ENCODE measurements at places on chromosomes 4 and X.

DNA sequence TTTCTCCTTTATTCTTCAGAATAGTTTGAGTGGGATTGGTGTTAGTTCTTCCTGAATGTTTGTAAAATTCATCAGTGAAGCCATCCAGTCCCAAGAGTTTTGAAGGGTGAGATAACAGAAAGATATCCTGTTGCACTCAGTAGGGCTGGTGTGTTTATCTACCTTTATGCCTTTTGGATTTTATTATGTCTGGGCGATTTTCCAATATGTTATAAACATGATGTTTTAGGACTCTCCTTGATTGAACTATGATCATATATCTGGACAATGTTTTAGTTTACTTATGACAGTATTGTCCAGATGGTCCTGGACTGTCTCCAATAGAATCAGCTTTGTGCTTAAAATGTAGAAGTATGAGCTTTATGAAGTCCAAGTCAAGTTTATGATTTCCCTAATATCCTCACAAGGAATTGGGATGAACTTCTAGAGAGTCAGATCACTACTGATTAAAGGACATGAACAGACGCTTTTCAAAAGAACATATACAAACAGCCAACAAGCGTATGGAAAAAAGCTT is 77.6 kb upstream of the ITM2A start:
- DNase-seq = no peak

DNA sequence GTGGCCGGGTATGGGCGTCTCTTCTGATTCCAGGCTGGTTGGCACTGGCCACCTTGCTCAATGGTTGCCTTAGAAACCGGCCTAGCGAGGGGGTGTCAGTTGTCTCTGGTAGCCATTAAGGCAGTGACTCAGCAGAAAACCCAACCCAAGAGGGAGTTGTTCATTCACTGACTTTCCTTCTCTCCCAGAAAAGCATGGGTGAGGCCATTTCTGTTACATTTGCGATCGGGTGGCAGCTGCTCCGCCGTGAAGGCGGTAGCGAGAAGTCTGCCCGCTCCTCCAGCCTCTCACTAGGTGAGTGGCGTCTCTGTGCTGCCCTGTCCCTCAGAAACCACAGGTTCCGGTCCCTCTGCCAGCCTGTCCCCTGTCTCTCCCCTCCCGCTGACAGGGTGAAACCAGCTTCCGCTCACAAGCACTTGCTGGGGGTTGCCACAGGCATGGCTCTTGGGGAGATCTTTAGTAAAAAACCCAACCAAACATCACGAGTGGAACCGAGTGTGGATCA is 17.4 kb downstream of the IRAK1 start:
- no peak for DNase-seq

DNA sequence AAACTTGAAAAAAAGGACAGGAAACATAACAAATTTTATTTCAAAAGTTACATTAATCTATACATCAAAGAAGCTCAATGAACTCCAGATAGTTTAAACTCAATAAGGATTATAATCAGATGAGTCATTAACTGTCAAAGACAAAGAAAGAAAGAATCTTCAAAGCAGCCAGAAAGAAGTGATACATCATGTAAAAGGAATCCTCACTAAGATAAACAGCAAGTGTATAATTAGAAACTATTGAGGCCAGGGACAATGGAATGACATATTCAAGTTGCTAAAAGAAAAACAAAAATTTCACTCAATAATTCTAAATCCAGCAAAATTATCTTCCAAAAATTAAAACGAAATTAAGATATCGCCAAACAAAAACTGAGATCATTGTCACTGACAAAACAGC is 161.6 kb upstream of the NWD2 start:
- no peak for DNase-seq

- DNase-seq = no peak
Measured at GRCh38 chrX:9557521-9557920, 92.7 kb downstream of the TBL1X start.

GRCh38 chrX:24285082-24285481 is 28.8 kb downstream of the SUPT20HL2 start:
- DNase-seq = no peak

DNA sequence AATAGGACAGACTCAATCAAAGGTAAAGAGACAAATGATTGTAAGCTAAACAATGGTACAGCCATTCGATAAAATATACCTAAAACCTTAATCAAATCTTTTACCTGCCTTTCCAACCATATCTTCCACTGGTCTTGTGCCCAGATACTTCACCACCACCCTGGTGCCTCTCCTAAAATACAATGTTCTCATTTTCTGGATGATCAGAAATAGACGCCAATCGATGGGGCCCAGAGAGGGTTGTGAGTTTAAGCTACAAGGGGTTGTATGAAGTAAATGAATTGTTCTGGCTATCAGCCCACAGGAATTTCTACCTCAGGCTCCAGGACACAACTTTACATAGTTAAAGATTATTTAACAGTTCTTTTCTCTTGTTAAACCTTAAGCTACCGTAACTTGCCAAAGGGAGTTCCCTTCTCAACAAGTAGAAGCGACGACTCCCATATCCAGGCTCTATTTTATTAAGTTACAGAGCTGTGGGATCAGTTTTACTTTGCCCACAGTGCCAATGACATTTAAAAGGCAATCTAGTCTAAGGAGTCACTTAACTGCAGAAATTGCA is 99.1 kb downstream of the CHRNA9 start:
- no peak for DNase-seq

DNA sequence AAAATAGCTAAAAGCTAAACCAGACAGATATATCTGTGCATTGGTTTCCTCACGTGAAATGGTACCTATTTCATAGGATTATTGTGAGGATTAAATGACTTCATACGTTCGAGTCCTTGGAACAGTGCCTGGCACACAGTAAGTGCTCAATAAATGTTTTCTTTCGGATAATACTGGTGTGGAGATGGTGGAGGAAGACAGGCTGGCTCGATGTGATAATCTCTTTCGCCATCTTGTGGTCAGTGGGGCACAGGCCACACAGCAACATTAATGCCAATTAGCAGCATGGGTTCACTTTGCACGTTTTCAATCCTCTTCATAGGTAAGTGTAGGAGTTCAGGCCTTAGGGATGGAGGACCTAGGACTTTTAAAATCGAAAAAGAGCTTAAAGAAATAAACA is 9.3 kb downstream of the PAGE4 start:
- DNase-seq = no peak

DNA sequence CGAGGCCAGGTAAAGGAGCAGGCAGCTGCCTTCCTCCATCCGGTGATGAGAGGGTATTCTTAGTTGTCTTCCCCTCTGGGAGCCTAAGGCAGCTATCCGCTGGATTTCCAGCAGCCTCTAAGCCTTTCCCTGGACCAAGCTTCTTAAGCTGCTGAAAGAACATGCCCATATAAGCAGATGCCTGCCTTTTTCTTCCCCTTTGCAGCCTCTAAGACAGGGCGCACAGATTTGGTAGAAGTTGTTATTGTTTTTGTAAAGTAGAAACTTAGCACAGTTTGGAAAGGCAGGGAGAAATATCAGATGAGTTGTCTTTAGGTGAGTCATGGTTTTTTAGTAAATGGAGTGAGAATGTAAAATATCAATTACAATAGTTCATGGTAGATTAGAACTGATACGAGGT is 210.8 kb downstream of the ARHGAP10 start:
- no peak for DNase-seq

DNA sequence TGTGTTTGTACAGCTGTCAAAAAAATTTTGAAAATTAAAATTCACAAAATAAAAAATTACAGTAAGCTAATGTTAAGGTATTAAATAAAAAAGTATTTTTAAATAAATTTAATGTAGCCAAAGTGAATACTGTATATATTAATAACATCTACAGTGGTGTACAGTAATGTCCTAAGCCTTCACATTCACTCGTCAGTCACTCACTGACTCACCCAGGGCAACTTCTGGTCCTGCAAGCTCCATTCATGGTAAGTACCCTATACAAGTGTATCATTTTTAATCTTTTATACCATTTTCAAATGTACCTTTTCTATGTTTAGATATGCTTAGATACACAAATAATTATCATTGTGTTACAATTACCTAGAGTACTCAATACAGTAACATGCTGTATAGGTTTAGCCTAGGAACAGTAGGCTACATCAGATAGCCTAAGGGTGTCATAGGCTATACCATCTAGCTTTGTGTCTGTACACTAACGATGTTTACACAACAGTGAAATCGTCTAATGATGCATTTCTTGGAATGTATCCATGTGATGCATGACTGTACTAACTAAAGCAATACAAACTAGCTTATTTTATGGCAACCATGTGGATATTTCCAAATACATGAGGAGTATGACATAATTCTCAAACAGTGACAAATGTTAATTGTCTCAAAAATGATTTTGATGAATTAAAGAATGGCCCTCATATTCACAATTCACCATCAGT is 13.7 kb downstream of the DDX60 start:
- DNase-seq = no peak

DNA sequence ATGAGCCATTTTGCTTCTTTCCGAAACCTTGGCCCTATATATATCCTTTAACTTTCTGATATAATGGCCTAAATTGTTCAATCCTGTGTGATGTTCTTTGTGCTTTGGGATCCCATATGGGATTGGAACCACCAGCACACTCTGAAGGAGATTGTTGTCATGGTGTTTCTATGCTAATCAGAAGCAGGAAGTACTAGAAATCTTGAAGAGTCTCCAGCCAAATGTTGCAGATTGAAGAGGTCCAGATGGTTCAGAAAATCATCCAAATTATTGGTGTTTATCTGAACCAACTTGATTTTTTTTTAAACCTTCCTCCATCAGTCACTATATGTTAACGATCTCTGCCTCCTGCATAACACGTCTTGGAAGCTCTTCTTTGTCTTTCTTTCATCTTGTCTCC is 72.8 kb downstream of the KIT start:
- no peak for DNase-seq

DNA sequence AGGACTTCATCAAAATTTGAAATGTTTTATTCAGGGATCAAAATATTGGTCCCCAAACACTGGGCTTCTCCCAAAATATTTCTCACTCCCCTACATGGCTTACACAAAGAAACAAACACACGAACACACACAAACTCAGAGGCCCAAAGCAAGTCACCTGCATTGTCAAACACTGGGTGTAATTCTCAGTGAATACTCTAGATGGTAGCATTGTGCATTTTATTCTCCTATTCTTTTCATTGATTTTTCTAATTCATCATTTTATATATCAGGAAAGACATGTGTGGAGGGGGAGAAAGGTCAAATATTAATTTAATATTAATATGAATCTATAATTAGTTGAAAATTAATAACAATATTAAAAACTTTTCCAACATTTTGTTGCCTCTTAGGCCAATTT is 72.3 kb upstream of the TNMD start:
- no peak for DNase-seq

DNA sequence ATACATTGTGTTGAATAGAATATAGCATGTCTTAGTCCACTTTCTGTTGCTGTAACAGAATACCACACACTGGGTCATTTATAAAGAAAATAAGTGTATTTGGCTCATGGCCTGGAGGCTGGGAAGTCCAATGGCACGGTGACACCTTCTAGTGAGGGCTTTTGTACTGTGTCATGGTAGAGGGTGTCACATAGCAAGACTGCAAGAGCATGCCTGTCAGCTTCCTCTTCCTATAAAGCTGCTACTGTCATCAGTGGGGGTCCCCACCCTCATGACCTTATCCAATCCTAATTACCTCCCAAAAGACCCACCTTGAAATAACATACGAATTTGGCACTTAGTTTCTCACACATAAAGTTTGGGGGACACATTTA is 193.2 kb downstream of the PTTG2 start:
- DNase-seq = no peak

- DNase-seq = no peak
Measured at GRCh38 chr4:69995526-69996016, at the start of gene STATH. Gene STATH, plus strand, starts transcription at chr4:69995966. Its CDS starts 2,472 bp downstream, at chr4:69998438.

DNA sequence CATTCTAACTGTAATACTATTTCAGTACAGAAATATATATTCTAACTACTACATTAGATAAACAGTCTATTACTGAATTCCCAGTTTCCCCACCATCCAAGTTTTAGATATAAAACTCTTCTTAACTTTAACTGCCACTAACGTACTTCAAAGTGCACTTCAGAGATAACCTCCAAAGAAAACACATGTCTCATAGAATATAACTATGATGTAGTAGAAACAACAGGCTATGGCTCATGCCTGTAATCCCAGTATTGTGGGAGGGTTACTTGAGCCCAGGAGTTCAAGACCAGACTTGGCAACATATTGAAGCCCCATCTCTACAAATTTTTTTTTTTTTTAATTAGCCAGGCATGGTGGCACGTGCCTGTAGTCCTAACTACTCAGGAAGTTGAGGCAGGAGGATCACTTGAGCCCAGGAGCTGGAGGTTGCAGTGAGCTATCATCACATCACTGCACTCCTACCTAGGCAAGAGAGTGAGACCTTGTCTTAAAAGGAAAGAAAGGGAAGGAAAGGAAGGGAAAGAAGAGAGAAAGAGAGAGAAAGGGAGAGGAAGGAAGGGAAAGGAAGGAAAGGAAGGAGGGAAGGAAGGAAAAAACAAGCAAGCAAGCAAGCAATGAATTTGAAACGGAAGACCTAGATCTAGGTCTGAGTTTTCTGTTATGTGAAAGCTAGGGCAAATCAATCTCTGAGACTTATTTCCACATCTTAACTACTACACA is 4.8 kb downstream of the HAUS3 start:
- DNase-seq = no peak

- no peak for DNase-seq
Measured at GRCh38 chr4:74112399-74113105, 13.6 kb upstream of the CXCL2 start.

- DNase-seq = no peak
Measured at GRCh38 chr4:113976741-113977525, 2.5 kb downstream of the ARSJ start.

DNA sequence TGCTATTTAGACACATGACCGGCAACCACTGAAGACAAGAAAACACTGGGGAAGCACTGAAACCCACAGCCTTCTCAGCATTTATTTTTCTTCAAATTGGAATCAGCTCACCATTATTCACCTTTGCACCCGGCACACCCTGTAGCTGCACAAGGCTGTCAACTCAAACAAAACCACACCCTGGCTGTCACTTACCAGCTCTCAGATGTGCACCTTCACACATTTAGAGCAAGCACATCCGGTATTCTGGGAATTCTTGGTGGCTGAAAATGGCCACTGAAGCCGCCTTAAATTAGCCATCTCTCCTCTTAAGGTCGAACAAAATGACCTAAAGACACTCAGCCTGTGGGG is 5.9 kb downstream of the ZFYVE28 start:
- DNase-seq = no peak

- DNase-seq = no peak
Measured at GRCh38 chr4:174365018-174365587, 81.4 kb downstream of the CEP44 start.

DNA sequence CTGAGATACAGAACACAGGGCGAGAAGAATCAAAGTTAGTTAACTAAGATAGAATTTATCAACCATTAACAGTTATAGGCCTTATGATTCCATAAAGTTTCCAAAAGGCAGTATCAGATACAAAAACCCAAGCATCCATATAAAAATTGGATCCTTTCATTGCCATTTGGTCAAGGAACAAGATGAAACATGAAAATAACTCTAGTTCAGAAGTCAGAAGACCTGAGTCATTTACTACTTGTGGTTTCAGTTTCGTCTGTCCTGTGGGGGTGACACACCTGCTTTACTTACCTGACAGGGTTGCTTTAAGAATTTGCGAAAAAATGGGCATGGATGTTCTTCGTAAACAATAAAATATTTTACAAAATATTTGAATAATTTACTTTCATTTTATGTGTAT is 130.8 kb downstream of the ANAPC10 start:
- DNase-seq = no peak
